Karpas-422 (cell line): ENCODE measurements at places on chromosomes 5 and 9. TPM values are rescaled to one million over a fixed set of nuclear protein-coding genes. Genes with fewer than 3 reads are reported as not detected.
A peak's percentile ranks its signal among the peaks of the same experiment; 100 is the strongest.

Gene GEMIN5
- 19.3 and 20.8 TPM in 2 replicates for total RNA-seq

Gene ARL14EPL
- not detected in 2 replicates for total RNA-seq

Gene CXCL14
- total RNA-seq = not detected in 2 replicates

Gene KIF4B
- 0.04 and 0.30 TPM in 2 replicates for total RNA-seq

GRCh38 chr9:90665072-90665471 lies 22.4 kb upstream of the DIRAS2 start:
- no peak overlapping the region for H3K4me3 ChIP-seq
- peak; percentile 47 for DNase-seq
- no peak overlapping the region for H3K27ac ChIP-seq
- no peaks in the 10 kb centered on the region for H3K36me3 ChIP-seq
- H3K4me1 ChIP-seq = no peaks in the 10 kb centered on the region

DNA sequence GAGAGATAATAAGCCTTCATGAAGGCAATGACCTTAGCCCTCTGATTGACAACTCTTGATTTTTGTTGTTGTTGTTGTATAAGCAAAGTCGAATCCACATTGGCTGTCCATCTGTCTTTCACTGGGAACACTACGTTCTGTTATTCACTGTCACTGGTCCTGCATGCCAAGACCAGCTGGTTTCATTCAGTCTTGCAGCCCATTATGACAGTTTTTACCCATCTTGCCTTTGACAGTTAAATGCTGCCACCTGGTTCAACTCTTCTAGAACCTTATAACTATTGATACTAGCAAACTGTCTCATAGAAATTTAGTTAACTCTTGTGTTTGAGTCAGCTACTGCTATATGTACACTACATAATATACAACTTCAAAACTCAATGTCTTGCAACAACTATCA lies 382.3 kb upstream of the CDH10 start:
- no peak overlapping the region for H3K4me3 ChIP-seq
- H3K36me3 ChIP-seq = no peaks in the 10 kb centered on the region
- H3K4me1 ChIP-seq = no peaks in the 10 kb centered on the region
- H3K27ac ChIP-seq = no peak overlapping the region

DNA sequence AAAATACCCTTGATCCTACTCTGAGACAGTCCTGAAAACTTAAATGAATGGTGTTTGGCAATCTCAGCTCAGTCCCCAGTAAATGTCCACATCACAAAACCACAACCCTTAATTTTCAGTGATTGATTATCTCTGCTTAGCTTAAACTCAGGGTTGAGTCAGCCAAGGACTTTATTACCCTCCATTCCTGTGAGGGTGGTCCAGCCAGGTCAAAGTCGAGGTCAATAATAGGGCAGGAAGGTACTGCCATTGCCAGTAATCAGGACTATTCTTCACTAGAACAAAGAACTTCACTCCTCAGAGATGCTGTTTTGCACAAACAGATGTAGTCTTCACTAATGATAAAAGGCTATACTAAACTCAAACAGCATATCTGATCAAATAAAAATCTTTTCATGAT lies 499.4 kb downstream of the ISL1 start:
- H3K27ac ChIP-seq = no peak overlapping the region
- H3K36me3 ChIP-seq = no peaks in the 10 kb centered on the region
- no peaks in the 10 kb centered on the region for H3K27me3 ChIP-seq
- H3K4me1 ChIP-seq = no peaks in the 10 kb centered on the region
- H3K4me3 ChIP-seq = no peak overlapping the region
- no peak for DNase-seq
